ENCODE measurements at places on chromosomes 7 and 10.

- DNase-seq: no peak
Observed at GRCh38 chr7:155507576-155507975, 38.8 kb downstream of the CNPY1 start.

DNA sequence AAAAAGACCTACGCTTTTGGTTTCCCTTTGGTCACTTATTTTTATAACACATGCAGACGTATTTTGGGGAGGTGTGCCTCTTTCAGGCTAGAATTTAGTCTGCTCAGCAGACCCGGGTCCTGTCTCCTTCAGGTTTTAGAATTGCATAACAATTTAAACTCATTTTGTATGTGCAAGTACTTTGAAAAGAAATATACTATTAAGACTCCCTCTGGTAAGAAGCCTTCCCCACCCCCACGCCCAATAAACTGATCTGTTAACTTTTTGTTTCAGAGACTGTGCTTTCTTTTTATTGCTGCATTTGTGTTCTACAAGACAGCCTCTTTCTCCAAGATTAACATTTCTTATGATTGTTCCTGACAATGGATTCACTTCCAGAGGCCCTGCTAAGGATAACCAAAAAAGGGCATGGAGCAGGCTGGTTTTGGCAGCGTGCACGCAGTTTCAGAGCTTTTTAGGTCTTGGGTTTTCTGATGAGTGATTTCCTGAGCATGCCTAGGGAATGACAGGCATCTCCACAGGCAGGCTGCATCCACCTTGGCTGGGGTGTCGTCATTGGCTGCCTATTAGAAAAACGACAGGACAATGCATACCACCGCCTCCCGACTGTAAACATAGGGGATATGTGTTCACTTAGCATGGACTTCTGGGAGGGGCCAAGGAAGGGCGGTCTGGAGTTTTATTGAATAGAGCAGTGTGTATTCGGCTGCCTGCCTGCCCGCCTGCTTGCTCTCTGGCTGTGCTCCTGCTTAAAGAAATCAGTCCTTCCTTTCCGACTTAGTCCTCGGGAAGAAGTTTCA is at the start of gene CALD1:
Gene CALD1, plus strand, starts transcription at position 694 of the 800 bp plus-strand sequence. CDS start 88,100 bp downstream, outside the sequence.
- no peak for DNase-seq

GRCh38 chr10:62047228-62047892 is 145.9 kb downstream of the ARID5B start:
- DNase-seq: no peak

GRCh38 chr7:155161690-155162089 is 91.6 kb downstream of the HTR5A start:
- no peak for DNase-seq

DNA sequence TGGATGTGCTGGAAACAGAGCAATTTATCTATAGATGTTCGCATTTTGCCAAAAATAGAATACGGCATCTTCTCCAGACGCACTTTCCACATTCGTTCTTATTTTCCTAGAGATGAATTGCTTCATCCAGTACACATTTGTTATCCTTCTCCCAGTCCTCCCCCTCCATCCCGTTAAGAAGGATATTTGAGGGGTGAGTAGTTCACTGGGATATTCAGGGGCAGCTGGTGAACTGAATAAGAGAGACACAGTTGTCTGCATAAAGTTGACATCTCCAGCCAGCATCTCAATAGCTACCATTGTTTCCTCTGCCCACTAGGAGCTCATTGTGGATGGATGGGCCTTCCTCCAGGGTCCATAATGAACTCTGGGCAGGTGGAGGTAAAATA is 456.8 kb upstream of the NRP1 start:
- DNase-seq: no peak

GRCh38 chr7:143415742-143416397 is 7.2 kb upstream of the EPHA1 start:
- no peak for DNase-seq

DNA sequence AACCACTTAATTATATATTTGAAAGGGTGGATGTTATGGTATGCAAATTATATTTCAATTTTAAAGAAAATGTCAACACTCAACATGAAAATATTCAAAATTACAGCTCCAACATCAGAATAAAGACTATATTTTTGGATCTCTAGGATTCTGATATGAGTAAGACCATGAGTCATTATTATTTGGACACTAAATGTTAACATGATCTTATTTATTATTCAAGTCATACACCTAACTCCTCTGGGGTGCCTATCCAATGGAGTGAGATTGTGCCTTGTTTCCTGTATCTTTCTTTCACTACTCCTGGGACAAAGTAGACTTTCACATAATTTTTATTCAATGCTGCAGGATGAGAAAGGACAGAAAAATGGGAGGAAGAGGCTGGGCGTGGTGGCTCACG is 135.2 kb upstream of the PRSS1 start:
- DNase-seq: no peak

- no peak for DNase-seq
Observed at GRCh38 chr7:77469927-77470326, 53.8 kb upstream of the GSAP start.
